ENCODE measurements at places on chromosomes 3 and 15.

- peak overlapping the region; percentile 88 for H3K27ac ChIP-seq
- H3K36me3 ChIP-seq: peaks cover 61% of the 10 kb centered on the region
- H3K27me3 ChIP-seq: no peaks in the 10 kb centered on the region
- no peak overlapping the region for H3K4me3 ChIP-seq
Observed at GRCh38 chr3:14145670-14146380, 21.0 kb downstream of the TMEM43 start.

- no peak overlapping the region for H3K4me3 ChIP-seq
- H3K36me3 ChIP-seq: no peaks in the 10 kb centered on the region
- H3K27ac ChIP-seq: no peak overlapping the region
Observed at GRCh38 chr15:42031198-42031915, 10.5 kb upstream of the PLA2G4E start.

DNA sequence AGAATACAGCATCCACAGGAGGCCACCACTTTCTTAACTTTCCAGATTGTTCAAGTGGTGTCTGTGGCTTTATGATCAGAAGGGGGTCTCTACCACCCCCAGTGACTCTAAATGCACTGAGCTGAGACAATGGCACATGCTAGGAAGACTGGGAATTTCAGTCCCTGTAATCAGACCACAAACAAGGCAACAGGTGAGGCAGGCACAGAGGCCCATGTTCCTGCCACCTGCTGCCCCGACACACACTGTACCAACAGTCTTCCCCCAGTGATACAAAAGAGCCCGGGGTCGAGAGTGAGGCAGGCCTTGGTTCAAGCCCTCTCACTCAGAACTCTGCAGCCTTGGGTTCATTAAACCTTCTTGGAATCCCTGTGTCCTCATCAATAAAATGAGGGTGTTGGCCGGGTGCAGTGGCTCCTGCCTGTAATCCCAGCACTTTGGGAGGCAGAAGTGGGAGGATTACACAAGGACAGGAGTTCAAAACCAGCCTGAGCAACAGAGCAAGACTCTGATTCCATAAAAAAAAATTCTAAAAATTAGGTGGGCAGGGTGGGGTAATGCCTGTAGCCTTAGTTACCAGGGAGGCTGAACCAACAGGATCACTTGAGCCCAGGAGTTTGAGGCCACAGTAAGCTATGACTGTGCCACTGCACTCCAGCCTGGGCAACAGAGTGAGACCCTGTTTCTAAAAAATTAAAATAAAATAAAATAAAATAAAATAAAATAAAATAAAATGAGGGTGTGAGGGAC is 55.8 kb downstream of the ADCY5 start:
- H3K4me3 ChIP-seq: no peak overlapping the region
- no peak for DNase-seq
- H3K27ac ChIP-seq: peak overlapping the region; percentile 35
- no peaks in the 10 kb centered on the region for H3K36me3 ChIP-seq

- DNase-seq: no peak
- peaks cover 5% of the 10 kb centered on the region for H3K4me1 ChIP-seq
- no peaks in the 10 kb centered on the region for H3K36me3 ChIP-seq
- no peaks in the 10 kb centered on the region for H3K27me3 ChIP-seq
- no peak overlapping the region for H3K27ac ChIP-seq
Observed at GRCh38 chr15:49843725-49844124, 222.9 kb downstream of the DTWD1 start.

- no peaks in the 10 kb centered on the region for H3K4me1 ChIP-seq
- H3K27ac ChIP-seq: no peak overlapping the region
- H3K27me3 ChIP-seq: no peaks in the 10 kb centered on the region
- no peak overlapping the region for H3K4me3 ChIP-seq
- no peak for DNase-seq
Observed at GRCh38 chr3:121491683-121492320, 54.0 kb downstream of the POLQ start.
